Mucosa of descending colon (tissue), 3 donors: ENCODE measurements at places on chromosomes 5 and 9. TPM values are rescaled to one million over a fixed set of nuclear protein-coding genes. Genes with fewer than 3 reads are reported as not detected.

- DNase-seq: no peak
These were observed 11.1 kb downstream of the OLFM1 start for GRCh38 chr9:135098400-135099105.

- DNase-seq: no peak
These were observed 18.9 kb downstream of the TCF7 start for GRCh38 chr5:134133188-134133994.

- no peak for DNase-seq
These were observed 238.8 kb downstream of the ARHGAP26 start for GRCh38 chr5:143008809-143009521.

The SPEF2 gene
- total RNA-seq: 4.2 TPM

DNA sequence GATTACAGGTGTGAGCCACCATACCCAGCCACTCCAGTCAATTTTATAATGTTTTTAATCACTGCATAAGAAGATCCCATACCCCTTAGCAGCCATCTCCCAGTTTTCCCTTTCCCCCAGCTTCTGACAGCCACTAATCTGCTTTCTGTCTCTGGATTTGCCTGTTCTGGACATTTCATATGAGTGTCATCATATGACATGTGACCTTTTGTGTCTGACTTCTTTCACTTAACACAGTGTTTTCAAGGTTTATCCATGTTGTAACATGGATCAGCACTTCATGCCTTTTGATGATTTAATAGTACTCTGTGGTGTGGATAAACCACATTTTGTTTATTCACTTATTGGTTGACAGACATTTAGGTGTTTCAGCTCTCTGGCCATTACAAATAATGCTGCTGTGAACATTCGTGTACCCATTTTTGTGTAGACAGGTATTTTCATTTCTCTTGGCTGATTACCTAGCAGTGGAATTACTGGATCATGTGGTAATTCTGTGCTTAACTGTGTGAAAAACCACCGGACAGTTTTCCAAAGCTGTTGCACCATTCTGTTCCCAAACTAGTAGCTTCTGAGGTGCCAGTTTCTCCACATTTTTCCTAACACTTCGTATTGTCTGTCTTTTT lies 8.6 kb downstream of the SUSD3 start:
- DNase-seq: no peak

- no peak for DNase-seq
These were observed 25.6 kb upstream of the LARP1 start for GRCh38 chr5:154729613-154730012.
